Activated CD4-positive, alpha-beta T cell treated with anti-CD3 and anti-CD28 coated beads, Interleukin-2, amount 10 ng/mL, durations not matched to agents 7 days and 5 days (primary cell): ENCODE measurements at places on chromosomes 16 and 17.

DNA sequence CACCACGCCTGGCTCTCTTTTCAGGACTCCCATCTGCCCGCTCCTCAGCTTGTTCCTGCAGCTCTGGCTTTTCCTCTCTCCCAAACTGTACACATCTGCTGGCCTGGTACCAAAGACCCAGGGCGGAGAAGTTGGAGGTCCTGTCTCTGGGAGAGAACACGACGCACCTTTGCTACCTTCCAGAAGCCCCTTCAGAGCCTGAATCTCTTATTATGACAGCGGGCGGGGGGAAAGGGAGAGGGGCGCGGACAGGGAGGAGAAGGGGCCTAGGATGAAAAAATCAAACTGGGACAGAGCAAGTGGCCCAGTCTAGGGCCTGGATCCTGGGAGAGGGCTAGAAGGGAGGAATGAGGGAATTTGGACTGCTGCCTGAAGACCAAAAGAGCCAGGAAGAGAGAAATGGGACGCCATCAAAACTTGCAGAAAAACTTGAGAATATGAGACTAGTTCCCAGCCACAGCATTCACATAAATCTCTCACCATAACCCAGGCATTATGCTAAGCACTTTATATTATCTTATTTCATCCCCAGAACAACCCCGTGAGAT is 2.5 kb upstream of the PER1 start:
- DNase-seq: no peak

- no peak for DNase-seq
Observed at GRCh38 chr17:31425282-31426040, 34.0 kb downstream of the RAB11FIP4 start.

GRCh38 chr16:28027055-28027454 is 36.5 kb downstream of the GSG1L start:
- DNase-seq: no peak

DNA sequence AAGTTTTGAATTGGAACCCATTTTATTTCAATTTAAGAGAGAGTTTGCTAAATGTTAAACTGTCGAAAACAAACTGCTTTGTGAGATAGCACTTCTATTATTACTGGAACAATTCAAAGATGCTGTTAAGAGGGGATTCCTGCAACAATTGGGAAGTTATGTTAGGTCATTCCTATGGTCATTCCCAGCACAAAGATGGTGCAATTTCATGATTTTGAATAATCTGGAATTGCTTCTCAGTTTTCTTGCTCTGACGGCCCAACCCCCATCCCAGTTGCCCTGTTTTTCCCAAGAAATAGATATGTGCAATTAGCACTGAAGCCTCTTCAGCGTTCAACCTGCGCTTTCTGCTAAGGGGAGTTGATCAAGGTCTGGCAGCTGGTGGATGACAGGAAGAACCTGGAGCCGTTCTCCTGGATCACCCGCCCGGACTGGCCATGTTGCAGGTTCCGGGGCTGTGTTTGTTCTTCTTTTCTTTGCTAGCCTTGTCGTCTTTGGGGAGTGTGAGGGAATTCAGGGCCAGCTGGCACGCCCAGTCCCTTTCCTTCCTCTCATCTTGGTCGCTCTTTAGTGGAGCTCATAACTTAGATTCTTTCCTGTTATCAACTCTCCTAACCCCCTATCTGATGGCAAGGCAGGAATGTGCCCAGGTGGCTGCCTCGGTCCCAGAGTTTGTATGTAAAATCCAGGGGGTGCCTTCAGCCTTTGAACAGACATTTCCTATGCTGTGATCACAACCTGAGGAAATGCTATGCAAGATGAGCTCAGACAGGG is 29.0 kb upstream of the IRF8 start:
- DNase-seq: no peak

- peak; percentile 12 for DNase-seq
Observed at GRCh38 chr16:83356266-83356665, 451.5 kb upstream of the HSBP1 start.

GRCh38 chr16:15950161-15950854 is 892 bp downstream of the ABCC1 start:
- peak; percentile 41 for DNase-seq

DNA sequence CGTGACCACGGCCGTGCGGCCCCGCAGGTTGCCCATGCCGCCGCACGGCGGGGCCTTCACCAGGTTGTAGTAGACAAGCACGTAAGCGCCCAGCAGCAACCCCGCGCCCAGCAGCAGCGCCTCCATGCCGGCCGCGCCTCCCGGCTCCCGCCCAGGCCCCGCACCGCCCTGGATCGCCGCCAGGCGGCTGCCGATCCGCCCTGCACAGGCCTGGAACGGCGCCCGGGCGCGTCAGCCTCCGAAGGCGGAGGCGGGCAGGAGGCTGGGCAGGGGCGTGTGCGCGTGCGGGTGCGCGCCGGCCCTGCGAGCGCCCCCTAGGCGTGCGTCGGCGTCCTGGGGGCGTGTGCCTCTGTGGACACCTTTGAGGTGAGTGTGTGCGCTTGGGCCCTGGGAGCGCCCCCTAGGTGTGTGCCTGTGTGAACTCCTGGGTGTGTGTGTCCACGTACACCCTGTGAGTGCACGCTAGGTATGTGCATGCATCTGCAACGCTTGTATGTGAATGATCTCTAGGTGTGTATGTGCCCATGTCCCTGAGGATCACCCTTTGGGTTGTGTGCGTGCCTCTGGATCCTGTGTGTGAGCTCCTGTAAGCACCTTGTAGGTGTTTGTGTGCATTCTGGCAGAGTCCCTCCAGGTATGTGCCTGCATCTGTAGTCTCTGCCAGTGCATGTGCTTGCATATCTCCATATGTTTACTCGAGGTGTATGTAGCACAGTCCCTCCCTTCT is at the start of gene DHRS13:
Gene DHRS13 (minus strand): TSS at position 261 of the 727 bp plus-strand sequence. CDS start 135 bp downstream, at position 126.
- DNase-seq: peak; percentile 93

- peak; percentile 78 for DNase-seq
Observed at GRCh38 chr17:68346448-68346847, 55.2 kb downstream of the ARSG start.

DNA sequence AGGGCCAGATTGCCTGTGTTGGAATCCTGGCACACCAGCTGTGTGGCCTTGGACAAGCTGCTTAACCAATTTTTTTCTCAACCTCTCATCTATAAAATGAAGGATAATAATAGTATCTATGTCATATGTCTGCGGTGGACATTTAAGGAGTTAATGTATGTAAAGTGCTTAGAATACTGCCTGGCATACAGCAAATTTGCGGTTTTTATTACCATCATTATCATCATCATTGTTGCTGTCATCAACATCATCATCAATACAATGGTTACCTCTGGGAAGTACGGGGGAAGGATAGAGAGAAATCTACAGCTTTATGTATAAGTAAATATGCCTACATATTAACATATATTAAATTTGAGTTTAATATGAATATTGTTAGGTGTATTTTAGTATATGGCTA is 37.1 kb upstream of the COX10 start:
- no peak for DNase-seq

DNA sequence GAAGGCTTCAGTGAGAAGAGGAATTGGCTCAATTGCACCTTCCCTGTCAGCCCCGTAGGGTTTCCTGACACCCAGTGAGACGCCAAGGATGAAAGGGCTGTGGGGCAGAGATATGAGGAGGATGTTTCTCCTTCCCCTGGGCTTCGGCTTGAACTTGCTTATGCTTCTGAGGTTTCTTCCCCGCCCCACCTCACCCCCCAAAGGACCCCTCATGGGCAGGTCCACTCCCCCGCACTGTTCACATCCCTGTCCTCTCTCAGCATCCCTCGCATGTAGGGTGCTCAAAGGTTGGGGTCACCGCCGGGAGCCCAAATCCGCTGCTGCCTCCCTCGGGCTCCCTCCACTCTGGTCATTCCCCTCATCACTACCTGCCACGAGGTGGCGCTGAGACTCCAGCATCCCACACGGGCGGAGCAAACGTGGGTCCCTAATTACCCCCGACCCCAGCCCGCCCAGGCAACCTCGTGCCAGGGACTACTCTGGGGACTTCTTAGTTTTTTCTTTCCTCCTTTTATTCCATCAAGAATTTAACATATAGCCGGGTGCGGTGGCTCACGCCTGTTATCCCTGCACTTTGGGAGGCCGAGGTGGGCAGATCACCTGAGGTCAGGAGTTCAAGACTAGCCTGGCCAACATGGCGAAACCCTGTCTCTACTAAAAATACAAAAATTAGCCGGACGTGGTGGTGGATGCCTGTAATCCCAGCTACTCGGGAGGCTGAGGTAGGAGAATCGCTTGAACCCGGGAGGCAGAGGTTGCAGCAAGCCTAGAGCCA is 3.3 kb upstream of the TRARG1 start:
- DNase-seq: peak; percentile 78

GRCh38 chr17:58172369-58173071 is 5.7 kb downstream of the OR4D2 start:
- DNase-seq: peak; percentile 73

GRCh38 chr16:86270696-86271095 is 239.6 kb upstream of the FOXF1 start:
- DNase-seq: no peak

GRCh38 chr16:88479793-88480760 is 27.0 kb downstream of the ZFPM1 start:
- DNase-seq: no peak

GRCh38 chr16:50532576-50532975 is 15.6 kb upstream of the NKD1 start:
- DNase-seq: no peak

DNA sequence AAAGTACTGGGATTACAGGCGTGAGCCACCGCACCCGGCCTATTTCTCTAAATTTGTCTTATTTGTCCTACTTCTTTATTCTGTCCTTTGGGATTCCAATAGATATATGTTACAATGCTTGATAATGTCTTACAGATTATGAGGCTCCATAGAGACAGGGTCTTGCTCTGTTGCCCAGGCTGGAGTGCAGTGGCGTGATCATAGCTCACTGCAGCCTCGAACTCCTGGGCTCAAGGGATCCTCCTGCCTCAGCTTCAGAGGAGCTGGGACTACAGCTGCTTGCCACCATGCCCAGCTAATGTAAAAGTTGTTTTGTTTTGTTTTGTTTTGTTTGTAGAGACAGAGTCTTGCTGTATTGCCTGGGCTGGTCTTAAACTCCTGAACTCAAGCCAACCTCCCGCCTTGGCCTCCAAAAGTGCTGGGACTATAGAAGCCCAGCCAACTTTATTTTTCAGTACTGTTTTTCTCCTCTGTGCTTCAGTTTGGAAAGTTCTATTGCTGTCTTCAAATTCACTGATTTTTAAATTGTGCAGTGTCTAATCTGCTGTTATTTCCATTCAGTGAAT is 10.3 kb downstream of the ANKRD13B start:
- DNase-seq: no peak

DNA sequence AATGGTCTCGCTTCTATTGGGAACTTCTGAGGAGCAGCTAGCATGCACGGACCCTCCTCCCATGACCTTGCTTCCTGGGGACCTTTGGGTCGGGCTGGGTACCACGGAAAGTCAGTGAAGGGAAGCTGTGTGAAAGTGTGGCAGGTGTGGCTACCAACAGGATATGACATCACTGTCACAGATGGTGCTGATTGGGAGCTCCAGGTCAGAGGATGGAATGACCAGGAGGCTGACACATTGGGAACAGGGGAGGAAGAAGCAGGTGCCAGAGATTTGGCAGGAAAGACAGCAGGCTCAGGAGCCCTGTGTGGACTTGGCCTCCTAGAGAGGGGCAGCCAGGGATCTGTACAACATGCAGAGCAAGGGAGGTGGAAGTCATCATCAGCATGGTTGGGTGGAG is 34.0 kb downstream of the CPNE2 start:
- no peak for DNase-seq

GRCh38 chr17:48231995-48232959 is 124.7 kb downstream of the SNX11 start:
- DNase-seq: no peak

DNA sequence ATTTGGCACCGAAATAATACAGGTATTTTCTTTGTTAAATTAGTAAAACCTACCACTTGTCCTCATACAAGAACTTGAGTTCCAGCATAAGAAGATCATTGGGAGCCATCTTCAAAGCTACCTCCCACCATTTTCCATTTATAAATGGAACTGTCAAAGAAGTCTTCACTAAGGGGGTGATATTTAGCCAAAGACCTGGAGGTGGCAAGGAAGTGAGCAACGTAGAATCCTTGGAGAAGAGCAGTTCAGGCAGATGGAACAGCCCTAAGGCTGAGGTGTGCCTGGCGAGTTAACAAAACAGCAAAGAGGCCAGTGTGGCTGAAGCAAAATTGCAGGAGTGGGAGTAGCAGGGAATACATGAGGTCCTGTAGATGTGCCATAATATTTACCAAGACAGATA is 1.8 kb downstream of the KCNJ16 start:
- DNase-seq: no peak

- DNase-seq: no peak
Observed at GRCh38 chr17:63317166-63317840, 128.8 kb downstream of the CYB561 start.

DNA sequence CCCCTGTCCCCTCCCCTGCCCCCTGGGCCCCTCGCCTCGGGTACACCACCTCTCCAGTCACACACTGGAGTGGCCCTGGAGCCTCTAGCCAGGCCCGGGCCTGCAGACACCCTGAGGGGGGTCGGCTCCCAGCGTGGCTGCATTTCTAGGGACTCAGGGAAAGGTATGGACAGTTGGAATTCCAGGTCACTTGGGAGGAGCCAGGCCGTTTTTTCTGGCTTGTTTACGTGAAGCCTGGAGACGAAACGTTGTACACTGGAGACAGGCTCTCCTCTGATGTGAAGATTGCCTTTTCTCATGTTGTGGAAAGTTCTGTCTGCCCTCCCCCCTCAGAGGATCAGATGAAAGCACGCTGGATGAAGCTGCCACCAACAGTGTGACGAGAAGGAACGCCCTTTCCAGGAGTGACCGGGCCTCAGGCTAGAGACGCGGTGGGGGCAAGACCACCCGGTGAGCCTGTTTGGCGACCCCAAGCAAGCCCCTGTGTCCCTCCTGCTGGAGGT is 4.0 kb upstream of the PPP1R27 start:
- no peak for DNase-seq

DNA sequence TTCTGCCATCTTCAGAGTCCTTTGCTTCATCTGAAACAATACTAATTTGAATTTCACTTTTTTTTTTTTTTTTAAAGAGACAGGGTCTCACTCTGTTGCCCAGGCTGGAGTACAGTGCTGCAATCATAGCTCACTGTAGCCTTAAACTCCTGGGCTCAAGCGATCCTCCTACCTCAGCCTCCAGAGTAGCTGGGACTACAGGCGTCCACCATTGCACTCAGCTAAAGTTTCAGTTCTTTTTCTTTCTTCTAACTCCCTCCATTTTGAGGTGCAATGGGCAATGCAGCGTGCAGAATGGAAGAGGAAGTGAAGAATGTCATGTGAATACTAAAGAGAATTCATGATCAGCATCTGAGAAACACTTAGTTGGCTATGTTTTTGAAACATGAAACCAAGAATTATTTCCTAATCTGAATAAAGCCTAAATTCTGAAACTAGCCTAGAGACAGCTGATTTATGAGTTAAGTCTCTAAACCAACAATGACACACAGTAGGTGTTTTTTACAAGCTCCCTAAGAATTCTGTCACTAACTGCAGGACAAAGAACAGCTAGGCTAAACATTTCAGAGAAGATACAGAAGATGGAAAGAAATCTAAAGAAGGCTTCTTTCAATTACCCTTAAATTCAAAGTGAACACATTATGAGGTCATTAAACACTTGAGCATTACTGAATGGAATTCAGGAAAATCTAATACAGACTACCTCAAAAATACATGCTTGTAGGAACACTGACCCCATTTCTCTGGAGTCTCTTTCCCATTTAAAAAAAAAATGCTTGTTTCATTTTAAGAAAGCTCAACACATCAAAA is 21.0 kb downstream of the SNN start:
- no peak for DNase-seq
